ENCODE measurements at places on chromosomes 5 and 9.

- no peak for DNase-seq
Observed at GRCh38 chr5:144202726-144203125, 32.1 kb downstream of the KCTD16 start.

DNA sequence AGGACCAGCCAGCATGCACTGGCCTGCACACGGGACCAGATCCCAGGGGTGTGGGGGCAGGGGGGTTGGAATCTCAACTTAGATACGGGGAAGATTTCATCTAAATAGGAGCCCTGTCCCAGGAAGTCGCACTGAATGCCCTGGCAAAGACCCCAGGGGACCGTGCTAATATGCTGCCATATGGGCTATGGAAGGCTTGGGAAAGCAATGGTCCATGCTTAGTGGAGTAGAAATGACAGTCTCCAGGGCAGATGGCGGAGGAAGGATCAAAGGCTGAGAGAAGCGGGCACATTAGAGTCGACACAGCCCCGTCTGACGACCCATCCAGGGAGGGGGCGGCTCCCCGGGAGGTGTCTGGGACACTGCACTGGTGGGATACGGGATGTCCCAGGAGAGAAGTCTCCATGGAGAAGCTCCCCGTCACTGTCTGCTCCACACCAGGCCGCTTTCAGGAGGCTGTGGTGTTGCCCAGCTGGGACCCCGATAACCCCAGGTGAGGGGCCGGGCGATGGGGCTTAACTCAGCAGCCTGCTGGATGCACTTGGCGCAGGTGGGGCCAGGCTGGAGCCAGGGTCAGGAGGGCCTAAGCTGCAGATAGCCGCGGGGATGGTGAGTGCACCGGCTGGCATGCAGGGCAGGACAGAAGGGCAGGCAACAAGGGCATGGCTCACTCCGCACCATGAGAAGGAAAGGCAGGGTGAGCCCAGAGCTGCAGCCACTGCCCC lies 377.7 kb upstream of the IRX1 start:
- no peak for DNase-seq

DNA sequence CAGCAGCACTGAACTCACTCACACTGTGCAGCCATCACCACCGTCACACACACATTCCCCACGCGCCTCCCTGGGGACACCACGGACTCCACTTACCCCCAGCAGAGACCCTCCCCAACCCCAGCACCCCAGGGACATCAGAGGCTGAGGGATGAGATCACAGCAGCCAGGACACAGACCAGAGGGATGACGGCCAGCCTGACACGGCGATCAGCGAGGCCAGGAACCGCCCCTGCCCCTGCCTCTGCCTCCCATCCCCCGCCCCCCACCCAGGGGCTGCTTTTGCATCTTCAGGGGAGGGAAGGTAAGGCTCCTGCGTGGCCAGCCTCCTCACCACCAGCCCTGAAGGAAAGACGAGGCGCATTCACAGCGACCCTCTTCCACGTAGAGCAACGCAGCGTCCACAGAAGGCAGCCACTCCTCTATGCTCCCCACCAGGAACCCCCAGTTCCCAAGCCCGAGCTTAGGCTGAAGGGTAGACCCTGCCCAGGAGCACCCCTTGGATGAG lies 104.5 kb downstream of the VAV2 start:
- no peak for DNase-seq

DNA sequence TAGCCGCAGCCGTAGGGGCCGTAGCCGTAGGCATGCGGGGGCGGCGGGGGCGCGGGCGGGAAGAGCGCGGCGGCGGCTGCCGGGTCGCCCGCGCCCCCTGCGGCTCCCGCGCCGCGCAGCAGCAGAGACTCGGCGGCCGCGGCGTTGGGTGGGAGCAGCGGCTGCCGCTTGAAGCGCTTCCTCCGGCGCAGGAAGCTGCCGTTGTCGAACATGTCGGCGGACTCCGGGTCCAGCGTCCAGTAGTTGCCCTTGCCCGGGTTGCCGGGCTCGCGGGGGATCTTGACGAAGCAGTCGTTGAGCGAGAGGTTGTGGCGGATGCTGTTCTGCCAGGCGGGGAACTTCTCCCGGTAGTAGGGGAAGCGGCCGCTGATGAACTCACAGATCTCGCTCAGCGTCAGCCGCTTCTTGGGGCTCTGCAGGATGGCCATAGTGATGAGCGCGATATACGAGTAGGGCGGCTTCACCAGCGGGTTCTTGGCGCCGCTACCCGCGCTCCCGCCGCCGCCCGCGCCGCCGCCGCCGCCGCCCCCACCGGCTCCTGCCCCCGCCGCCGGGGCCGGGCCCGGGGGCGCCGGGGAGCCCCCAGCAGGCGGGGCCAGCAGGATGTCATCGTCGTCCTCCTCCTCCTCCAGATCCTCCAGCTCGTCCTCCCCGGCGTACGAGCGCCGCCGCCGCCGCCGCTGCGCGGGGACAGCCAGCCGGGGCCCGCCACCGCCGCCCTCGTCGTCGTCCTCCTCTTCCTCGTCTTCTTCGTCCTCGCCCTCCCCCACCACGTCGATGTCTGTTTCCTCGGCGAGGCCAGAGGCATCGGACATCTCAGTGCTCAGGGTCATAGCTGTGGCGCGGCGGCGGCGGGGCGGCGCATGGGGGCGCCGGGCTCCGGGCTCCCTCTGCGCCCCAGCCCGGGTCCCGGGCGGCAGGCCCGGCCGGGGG lies 781 bp downstream of the FOXD1 start:
- peak; percentile 52 for DNase-seq

GRCh38 chr5:124310453-124310852 lies 436.0 kb downstream of the ZNF608 start:
- DNase-seq = no peak

All from endothelial cell (in vitro differentiated cells).